ENCODE measurements at places on chromosomes 2 and 18.
A peak's percentile ranks its signal among the peaks of the same experiment; 100 is the strongest.

- no peak for DNase-seq
Measured at GRCh38 chr2:63040586-63040985, 10.0 kb upstream of the OTX1 start.

GRCh38 chr2:148813603-148814065, 61.4 kb upstream of the KIF5C start:
- peak; percentile 62 for DNase-seq

DNA sequence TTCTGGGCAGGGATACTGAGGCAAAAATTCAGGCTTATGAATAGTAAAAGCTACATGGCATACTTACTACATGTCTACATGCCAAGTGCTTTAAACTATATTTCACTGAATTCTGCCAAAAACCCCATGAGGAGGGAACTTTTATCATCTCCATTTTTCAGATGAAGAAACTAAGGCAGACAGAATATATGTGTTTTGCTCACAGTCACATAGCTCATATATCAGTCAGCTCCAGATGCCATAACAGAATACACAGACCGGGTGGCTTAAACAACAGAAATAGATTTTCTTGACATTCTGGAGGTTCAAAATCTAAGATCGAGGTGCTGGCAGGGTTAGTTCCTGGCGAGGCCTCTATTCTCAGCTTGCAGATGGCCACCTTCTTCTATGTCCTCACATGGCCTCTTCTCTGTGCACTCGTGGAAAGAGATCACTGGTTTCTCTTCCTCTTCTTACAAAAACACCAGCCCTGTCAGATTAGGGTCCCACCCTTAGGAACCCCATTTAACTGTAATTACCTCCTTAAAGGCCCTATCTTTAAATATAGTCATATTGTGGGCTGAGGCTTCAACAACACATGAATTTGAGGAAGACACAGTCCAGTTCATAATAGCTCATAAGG, 27.1 kb upstream of the CREB1 start:
- DNase-seq: no peak

DNA sequence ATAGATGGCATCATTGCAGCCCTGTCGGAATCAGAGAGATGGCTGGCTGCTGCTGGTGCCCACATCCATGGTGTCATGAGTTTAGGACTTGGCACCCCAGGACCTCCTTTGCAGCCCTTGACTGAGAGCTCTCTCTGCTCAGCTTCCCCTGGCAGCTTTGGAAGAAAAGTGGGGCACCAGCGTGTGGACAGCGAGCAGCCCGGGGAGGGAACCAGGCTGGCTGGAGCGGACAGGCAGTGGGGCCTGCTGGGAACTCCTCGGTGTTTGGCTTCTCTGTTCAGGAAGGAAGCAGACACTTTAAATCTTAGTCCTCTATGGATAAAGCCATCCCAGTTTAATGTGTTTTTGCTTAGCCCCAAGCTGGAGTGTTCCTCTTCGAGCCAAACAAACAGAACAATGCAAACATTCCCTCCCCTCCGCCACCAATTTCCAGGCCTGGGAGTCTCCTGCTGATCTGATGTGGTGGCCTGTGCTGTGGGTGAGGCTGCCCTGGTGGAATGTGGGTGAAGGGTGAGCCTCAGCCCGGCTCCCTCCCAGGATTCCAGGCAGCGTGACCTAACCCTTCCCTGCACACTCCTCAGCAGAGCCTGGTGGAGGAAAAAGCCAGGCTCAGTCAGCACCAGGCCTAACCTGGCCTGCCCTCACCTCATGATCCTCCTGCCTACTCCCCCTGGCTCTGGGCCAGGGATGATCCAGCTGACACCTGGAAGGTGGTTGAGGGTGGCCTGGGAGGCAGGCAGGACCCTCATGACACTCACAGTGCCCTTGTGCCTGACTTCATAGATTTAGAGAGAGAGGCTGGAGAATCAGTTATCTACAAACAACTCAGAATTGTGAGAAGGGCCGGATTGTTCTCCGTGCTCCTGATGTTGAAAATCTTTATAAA, 21.6 kb upstream of the ITGB6 start:
- DNase-seq: no peak

- no peak for DNase-seq
Measured at GRCh38 chr2:180559771-180560170, 420.6 kb upstream of the UBE2E3 start.

DNA sequence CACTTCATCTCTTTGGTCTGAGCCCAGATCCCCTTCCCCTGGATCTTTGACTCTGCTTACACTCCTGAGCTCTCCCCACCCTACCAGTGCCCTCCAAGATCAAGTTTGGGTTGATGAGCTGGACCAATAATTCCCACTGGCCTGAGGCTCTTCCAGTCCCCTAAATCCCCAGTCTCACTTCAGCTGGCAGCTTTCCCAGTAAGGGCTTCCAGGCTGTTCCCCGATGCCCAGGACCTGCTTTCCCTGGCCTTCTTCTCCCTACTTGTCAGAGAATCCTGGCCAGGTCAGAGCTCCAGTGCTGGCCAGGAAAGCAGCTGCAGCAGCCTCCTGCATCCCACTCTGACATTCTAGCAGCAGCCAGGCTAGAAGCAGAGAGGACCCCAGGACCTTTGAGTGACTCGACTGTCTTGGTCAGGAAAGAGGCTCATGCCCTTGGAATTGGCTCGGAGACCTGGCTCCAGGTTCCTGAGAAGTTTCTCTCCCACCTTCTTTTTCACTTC, 3.5 kb downstream of the WNT6 start:
- DNase-seq: no peak

DNA sequence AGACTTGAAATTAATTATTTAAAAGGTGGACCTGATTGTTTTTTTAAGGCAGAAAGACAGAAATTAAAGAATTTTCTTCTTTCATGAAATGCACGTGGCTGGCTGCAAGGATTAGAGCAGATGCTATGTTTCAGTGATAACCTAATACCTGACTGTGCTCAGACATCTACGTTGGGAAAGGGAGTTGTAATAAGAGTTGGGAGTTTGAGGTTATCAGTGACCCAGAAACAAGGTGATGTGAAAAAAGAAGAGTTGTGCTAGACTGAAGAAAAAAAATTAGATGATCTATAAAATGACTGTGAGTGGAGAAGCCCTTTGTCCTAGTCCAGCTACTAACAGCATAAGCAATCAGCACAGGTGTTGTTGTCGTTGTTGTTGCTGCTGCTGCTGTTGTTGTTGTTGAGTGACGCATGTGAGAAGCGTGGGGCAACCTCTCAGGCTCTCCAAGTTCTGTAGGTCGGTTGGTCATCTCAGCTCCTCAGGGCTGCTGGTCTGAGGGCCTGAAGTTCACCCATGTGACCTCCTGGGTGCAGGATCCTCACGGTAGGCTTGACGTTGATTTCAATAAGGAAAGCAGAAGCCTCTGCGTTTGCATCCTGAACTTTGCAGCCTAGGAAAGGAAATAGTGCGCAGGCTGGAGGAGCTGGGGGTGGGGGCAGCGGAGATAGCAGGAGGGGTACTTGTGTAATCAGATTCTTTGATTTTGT, 7.6 kb downstream of the POU3F3 start:
- DNase-seq: no peak

DNA sequence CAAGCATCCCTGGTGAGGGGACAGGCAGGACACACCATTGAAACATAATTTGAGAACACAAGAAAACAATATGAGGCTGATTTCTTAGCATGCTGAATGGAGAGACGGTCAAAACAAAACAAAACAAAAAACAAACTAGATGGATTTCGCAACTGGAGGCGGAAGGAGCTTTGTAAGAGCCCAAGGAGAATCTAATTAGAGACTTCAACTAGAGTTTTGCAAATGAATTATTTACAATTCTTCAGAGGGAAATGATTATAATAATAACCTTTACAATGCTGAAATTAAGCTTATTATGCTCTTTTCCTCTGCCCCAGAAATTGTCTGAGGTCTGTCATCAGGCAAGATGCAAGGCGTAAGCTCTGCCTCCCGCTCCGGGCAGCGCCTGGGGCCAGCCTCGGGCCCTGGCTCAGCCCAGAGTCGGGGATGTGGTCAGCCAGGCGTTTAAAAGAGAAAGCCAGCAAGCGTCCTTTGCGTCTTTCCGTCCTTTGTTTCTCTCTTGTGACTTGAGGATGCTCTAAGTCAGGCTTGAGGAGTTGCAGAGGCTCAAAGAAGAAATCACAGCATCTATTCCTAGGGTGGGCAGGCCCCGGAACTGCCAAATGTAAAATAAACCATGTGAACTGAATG, 139.6 kb downstream of the TWIST2 start:
- no peak for DNase-seq

- no peak for DNase-seq
Measured at GRCh38 chr2:169859423-169859822, 32.2 kb downstream of the UBR3 start.

GRCh38 chr2:181988154-181988924, 2.7 kb downstream of the PPP1R1C start:
- DNase-seq: no peak

GRCh38 chr2:161625314-161625919, 1.2 kb downstream of the SLC4A10 start:
- DNase-seq: no peak

DNA sequence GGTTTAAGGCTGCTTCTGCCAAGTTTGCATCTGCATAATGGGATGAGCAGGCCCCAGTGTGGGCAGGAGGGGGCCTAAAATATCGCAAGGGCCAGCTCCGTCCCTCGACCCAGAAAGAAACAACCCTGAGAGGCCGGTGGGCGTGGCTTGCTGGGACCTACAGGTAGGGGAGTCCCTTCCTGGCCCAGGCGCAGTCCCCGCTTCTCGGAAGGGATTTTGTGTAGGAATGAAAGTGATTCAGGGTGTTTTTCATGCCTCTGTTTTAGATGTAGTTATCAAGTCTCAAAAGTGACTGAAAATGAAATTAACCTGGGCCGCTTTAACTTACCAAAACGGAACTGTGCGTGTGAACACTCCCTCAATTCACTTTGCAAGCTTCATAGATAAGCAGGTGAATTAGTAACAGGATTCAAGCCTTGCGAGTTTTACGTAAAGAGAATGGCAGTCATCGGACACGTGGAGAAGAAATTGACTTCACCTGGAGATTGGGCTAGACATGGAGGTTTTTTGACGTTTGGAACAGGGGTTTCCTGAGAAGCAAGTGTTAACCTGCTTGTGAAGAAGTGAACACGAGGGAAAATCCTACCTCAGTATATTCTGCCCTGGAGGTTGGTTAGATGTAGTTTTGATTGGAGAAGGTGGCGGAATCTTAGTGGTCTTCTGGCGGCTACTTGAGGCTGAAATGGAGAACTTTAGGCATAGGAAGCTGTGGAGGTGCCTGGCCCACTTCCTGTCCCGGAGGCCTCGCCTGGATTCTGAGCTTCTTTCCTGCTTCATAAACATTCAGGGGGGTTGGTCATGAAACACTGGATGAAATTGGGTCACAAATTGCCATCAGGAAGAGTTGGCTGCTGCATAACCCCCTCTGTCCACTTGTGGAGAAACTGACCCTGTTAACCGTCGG, 1.7 kb downstream of the NCK2 start:
- DNase-seq: peak; percentile 91

GRCh38 chr2:227415538-227416424, 28.0 kb upstream of the SCYGR1 start:
- DNase-seq: peak; percentile 9

DNA sequence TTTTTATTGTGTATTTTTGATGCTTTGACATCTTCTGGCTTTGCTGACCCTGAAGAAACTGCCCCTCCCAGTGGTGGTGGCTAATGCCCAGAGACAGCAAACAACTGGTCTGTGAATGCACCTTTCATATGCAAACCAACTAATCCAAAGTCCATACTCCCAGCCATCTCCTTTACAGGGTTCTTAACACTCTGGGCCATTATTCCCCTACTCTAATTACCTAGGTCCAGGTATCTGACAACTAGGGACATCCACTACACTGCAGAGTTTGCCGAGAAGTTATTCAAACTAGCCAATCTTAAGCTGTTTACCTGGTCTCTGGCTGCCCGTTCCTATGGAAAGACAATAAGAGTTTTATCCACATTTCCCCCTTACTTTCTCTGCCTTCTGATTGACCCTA, 73.6 kb downstream of the FSHR start:
- no peak for DNase-seq

- DNase-seq: no peak
Measured at GRCh38 chr2:101752716-101753616, 55.5 kb downstream of the MAP4K4 start.

- DNase-seq: no peak
Measured at GRCh38 chr18:77648411-77648810, 398.8 kb downstream of the GALR1 start.

- DNase-seq: no peak
Measured at GRCh38 chr2:180015951-180016709, 9.0 kb upstream of the CWC22 start.

DNA sequence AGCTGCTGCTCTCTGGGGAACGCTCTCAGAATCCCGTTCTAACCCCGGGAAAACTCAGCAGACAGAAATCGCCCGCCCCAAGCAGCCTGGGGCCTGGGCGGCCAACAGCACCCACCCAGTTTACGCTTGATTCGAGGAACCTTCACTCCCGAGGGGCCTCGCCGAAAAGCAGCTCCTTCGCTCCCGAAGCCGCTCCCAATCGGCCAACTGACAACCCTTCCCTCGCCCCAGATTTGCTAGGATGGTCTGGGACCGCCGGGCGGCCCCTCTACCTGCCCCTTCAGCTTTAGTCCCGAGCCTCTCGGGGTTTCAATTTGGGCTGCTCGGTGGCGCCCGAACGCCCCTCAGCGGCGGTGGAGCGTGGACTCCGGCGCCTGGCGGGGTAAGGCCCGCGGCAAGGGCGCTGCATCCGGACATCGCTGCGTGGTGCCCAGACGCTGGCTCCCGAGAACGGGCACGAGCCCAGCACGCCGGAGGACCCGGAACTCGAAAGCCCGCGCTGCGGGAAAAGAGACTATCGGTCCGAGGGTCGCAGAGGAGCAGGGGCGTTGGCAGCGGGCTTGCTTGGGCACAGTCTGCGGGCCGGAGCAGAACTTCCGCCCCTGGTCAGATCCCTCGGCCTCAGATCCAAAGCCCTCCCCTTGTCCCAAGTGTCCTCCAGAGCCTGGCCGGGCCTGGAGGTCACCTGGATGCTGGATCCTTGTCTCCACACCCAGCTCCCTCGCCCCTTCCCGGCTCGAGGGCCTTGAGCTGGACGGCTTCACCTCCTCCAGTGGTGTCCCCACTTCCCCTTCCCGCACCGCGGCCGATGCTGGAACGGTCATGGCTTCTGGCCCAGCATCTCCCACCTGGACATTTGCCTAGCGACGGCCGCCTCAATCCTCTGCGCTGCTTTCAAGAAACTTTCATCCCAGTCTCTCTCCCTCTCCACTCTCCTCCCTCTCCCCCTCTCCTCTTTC, 3.0 kb upstream of the OTX1 start:
- DNase-seq: no peak

GRCh38 chr2:137005210-137005609, 239.9 kb downstream of the THSD7B start:
- no peak for DNase-seq

DNA sequence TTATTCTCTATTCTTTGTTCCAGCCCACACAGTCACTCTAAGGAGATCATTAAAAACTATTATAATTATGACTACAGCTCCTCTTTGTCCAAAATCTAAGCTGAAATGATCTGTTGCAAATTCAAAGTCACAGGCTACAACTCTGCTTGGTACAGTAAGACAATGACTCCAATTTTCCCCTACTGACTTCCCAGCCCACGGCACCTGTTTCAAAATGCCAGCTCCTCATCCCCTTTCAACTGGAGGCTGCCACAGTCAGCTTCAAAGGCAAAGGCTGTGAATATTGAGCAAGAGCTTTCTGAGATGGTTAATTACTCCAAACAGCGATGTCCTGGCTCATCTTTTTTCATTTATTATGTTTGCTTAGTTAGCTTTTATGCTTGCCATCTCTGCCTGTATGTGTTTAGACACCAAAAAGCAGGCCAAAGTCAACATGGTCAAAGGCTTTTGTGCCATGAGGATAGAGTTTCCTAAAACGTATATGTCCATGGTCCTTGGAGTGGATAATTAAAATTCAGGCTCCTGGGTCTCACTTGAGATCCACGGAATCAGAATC, 141.1 kb downstream of the DOCK10 start:
- DNase-seq: no peak

- DNase-seq: no peak
Measured at GRCh38 chr2:8551622-8552074, 130.2 kb upstream of the ID2 start.

- no peak for DNase-seq
Measured at GRCh38 chr2:222790932-222791331, 69.9 kb upstream of the ACSL3 start.
